ENCODE measurements at places on chromosomes 3 and 15.

DNA sequence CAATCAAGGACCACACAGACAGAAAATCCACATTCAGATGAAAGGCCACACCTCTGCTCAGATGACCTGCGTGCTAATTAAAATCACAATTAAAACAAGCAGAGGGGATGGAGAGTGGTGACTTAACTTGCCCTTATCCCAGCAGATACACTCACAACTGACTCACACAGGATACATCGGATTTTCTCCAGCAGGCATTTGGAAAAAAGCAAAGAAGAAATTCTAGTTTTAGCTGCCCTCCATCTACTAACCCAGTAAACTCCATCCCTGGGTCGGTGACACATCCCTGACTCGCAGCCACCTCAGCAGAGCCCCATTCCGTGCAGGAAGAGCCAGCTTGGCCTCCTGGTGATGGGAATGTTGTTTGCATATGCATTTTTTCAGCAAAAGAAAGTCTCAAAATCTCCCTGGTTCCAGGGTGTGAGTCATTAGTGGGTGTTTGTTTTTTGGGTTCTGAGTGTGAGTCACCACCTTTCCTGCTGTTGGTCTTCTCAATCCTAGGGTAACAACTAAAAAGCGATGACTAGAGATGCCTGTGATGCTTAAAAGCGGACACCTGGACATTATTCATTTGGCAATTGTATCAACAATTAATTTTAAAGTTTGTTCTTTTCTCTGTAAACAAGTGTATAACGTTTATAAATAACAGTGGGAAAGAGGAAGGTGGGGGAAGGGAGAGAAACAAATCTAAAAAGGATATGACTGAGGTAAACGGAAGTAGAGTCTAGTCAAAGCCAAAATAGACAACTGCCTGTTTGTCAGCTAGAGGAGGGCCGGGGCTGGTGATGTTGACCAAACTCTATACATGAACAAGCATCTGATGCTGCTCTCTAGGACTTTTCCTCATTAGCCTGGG is 49.8 kb upstream of the SLC4A7 start:
- no peak overlapping the region for H3K4me3 ChIP-seq
- peak; percentile 96 for DNase-seq
- peaks cover 38% of the 10 kb centered on the region for H3K4me1 ChIP-seq
- peak overlapping the region; percentile 100 for H3K27ac ChIP-seq

- no peaks in the 10 kb centered on the region for H3K4me1 ChIP-seq
- H3K36me3 ChIP-seq: peaks cover 92% of the 10 kb centered on the region
- H3K4me3 ChIP-seq: no peak overlapping the region
- H3K27ac ChIP-seq: no peak overlapping the region
Observed at GRCh38 chr3:172799246-172799645, 48.7 kb downstream of the ECT2 start.

DNA sequence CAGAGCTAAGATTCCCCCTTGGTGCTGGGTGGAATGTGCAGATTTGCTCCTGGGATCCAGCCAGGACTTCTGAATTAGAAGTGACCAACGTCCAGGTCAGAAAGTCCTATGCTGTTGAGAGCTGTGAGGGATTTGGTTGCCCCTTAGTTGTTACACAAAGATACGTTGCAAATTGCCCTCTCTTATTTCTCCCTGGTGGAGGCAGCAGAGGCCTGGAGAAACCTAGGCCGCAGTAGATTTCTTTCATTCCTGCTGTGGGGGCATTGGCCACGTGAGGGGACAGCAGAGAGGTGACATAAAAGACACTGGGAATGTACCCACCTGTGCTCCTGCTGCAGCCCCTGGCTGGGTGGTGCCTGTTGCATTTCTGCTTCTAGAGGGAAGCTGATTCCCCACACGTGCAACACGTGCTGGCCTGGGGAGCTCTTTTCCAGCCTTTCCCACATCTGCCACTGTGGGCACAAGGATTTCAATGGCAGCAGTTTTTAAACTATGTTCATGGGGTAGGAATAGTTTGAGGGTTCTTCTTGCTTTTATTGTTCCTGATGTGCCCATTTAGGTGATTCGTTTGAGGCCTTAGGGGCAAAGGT is 65.7 kb downstream of the SYNM start:
- H3K27me3 ChIP-seq: no peaks in the 10 kb centered on the region
- H3K4me1 ChIP-seq: no peaks in the 10 kb centered on the region
- no peak overlapping the region for H3K4me3 ChIP-seq
- H3K27ac ChIP-seq: no peak overlapping the region

DNA sequence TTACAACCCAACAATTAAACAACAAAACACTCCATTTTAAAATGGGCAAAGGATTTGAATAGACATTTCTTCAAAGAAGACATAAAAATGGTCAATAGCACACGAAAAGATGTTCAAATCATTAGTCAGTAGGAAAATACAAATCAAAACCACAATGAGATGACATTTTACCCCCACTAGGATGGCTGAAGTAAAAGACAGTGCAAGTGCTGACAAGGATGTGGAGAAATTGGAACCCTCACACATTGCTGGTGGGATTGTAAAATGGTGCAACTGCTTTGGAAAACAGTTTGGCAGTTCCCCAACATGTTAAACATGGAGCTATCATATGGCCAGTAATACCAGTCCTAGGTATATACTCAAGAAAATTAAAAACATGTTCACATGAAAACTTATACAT is 11.6 kb downstream of the GALNT15 start:
- no peak overlapping the region for H3K27ac ChIP-seq
- H3K36me3 ChIP-seq: no peaks in the 10 kb centered on the region
- no peak overlapping the region for H3K4me3 ChIP-seq
- no peak for DNase-seq
- no peaks in the 10 kb centered on the region for H3K4me1 ChIP-seq
- no peaks in the 10 kb centered on the region for H3K27me3 ChIP-seq

GRCh38 chr15:98838387-98839259 is 169.0 kb downstream of the PGPEP1L start:
- peaks cover 11% of the 10 kb centered on the region for H3K36me3 ChIP-seq
- no peak overlapping the region for H3K4me3 ChIP-seq
- H3K27me3 ChIP-seq: no peaks in the 10 kb centered on the region
- H3K27ac ChIP-seq: no peak overlapping the region

DNA sequence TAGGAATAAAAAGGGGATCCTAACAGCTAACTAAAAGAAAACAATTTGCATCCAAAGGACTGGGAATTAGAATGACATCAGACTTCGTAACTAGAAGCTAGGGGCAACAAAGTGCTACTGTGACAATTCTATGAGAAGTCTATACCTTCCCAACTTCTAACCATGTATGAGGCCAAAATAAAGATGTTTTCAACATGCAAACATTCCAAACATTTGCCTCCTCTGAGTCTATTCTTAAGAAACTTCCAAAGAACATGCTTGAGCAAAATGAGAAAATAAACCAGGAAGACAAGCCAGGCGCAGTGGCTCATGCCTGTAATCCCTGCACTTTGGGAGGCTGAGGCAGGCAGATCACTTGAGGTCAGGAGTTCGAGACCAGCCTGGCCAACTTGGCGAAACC is 13.1 kb upstream of the RNF7 start:
- no peak overlapping the region for H3K4me3 ChIP-seq
- H3K27me3 ChIP-seq: no peaks in the 10 kb centered on the region
- no peak overlapping the region for H3K27ac ChIP-seq
- H3K36me3 ChIP-seq: no peaks in the 10 kb centered on the region
- no peaks in the 10 kb centered on the region for H3K4me1 ChIP-seq

DNA sequence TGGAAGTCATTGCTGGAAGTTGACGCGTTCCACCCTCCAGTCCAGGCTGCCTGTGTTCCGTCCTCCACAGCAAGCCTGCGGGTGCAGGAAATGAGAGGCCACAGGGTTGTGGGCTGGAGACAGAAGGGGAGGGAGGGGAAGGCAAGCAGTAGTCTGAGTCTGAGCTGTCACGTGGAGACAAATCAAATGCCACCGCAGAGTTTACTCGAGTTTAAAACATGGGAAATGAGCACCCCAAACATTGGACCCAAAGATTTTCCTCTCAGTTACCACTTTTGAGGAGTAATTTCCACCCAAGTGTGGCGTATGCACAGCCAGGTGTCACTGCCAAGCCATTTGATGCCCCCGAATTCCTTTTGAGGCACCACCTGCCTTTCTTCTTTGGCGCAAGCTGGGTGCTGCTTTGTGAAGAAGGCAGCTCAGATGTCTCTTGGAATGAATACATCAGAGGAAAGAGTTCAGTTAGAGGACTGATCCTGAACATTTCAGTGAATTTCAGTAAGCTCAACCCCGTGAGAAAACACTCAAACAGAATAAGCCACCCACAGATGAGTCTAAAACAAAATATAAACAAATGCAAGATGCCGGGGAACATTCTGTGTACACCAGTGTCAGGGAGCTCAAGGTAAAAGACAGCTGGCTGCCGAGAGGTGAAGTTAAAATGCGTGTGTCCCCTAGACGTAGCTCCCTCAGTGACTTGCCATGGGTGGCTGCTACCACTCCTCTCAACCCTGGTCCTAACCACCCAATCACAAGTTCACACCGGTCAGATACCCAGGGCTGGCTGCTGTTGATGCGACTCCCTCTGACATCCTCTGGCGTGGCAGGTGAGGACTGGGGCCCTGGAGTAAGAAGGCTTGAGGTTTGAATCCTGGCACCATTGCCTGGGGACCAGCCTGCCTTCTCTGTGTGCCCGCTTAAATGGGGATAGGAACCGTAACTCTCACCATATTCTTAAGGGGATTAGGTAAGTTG is 203.8 kb downstream of the UACA start:
- no peak overlapping the region for H3K27ac ChIP-seq
- H3K36me3 ChIP-seq: no peaks in the 10 kb centered on the region
- DNase-seq: no peak

DNA sequence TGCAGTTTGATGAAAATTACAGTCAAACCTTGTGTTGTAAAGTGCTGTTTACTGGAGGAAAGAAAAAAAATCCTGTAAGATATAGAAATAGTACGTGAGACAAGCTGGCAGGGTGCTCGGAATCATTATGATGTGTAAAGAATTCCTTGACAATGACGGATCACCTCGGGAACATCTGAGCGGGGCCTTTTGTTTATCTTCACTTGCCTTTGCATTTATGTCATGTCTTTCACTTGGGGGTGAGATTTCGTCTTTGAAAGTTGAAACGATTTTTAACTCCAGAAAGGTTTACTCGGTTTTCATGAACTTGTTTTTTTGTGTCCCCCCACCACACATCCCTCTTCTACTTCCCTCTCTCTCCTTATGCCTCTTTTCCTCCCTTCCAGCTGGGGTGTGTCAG is 128.3 kb upstream of the VEPH1 start:
- no peaks in the 10 kb centered on the region for H3K4me1 ChIP-seq
- no peak for DNase-seq
- no peaks in the 10 kb centered on the region for H3K27me3 ChIP-seq
- H3K4me3 ChIP-seq: no peak overlapping the region

DNA sequence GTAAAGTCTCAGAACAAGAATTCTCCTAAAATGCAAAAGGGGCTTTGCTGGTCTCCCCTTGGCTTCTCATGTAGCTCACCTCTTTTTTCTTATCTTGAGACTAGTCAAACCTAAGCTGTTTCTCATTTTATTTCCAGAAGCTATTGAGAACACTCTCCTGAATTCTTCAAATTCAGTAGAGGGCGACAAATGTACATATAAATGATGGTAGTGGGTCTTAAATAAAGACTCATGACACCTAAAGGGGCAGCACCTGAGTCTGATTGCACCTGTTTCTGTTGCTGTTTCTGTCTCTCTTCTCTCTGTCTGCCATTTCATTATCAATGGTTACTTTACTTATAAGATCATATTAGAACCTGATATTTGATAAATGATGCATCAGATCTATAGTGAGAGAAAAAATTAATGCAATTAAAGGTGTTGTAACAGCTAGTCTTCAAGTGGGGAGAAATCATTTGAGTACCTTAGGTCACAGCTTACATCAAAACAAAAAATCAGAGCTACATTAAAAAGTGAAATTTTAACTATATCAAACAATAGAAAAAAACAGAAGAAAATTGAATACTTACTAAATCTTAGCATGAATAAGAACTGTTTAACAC is 7.0 kb downstream of the ADIPOQ start:
- no peak overlapping the region for H3K4me3 ChIP-seq
- H3K27ac ChIP-seq: no peak overlapping the region
- H3K36me3 ChIP-seq: no peaks in the 10 kb centered on the region
- no peaks in the 10 kb centered on the region for H3K4me1 ChIP-seq

DNA sequence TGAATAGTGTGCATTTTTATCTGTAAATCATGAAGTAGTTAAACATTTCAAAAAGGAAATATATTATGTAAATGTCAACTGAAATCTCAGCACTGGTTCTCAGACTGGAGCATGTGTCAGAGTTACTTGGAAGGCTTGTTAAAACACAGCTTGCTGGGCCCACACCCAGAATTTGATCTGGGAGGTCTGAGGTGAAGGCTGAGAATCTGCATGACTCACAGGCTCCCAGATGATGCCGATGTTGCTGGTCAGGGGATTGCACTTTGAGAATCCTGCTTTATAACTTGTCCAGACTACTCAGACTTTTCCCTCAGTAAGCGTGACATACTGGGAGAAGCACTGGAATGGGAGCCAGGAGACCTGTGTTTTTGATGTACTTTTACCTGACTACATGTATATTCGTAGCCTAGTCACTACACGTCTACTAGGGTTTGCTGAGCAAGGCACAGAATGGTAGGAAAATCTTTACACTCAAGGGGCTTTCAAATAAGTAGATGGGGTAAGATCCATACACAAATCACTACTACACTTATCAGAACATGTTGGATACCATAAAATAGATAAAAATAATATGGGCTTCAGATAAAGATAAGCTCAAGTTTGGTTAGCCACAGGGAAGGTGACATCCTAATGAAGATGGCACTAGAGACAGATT is 77.1 kb upstream of the MEX3B start:
- no peaks in the 10 kb centered on the region for H3K27me3 ChIP-seq
- H3K4me3 ChIP-seq: no peak overlapping the region
- H3K4me1 ChIP-seq: peaks cover 17% of the 10 kb centered on the region
- H3K36me3 ChIP-seq: peaks cover 3% of the 10 kb centered on the region
- peak overlapping the region; percentile 64 for H3K27ac ChIP-seq
- DNase-seq: peak; percentile 96

GRCh38 chr3:127997961-127998360 is 54.3 kb upstream of the SEC61A1 start:
- no peaks in the 10 kb centered on the region for H3K27me3 ChIP-seq
- H3K4me1 ChIP-seq: no peaks in the 10 kb centered on the region
- H3K4me3 ChIP-seq: no peak overlapping the region
- no peak for DNase-seq
- H3K36me3 ChIP-seq: no peaks in the 10 kb centered on the region

- H3K4me1 ChIP-seq: no peaks in the 10 kb centered on the region
- no peak overlapping the region for H3K27ac ChIP-seq
- no peak for DNase-seq
- no peaks in the 10 kb centered on the region for H3K27me3 ChIP-seq
- peaks cover 9% of the 10 kb centered on the region for H3K36me3 ChIP-seq
Observed at GRCh38 chr3:99780749-99781148, 36.9 kb upstream of the CMSS1 start.

DNA sequence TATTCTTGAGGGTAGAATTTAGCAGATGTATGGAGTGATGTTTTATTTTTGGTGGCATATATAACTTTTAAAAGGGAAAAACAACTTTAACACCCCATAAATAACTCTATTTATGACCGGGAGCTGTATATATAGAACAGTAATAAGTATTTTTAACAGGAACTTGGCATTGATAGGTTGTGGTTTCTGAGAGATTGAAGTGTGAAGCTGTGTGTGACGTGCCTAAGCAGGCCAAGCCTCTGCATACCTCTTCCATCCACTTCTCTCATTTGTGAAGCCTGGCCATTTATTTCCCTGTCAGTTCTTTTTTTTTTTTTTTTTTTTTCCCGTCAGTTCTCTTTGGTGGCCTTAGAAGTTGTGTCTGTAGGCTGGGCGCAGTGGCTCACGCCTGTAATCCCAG is 23.0 kb downstream of the RBM5 start:
- H3K36me3 ChIP-seq: peaks cover 95% of the 10 kb centered on the region
- no peak for DNase-seq
- H3K27me3 ChIP-seq: no peaks in the 10 kb centered on the region
- no peak overlapping the region for H3K27ac ChIP-seq
- no peak overlapping the region for H3K4me3 ChIP-seq
- no peaks in the 10 kb centered on the region for H3K4me1 ChIP-seq
